Mesendoderm (in vitro differentiated cells): ENCODE measurements at places on chromosomes 1 and 21.

- no peak for DNase-seq
- no peaks in the 10 kb centered on the region for H3K36me3 ChIP-seq
- H3K4me1 ChIP-seq: no peaks in the 10 kb centered on the region
These were observed 317.7 kb upstream of the FAM78B start for GRCh38 chr1:166484471-166484870.

DNA sequence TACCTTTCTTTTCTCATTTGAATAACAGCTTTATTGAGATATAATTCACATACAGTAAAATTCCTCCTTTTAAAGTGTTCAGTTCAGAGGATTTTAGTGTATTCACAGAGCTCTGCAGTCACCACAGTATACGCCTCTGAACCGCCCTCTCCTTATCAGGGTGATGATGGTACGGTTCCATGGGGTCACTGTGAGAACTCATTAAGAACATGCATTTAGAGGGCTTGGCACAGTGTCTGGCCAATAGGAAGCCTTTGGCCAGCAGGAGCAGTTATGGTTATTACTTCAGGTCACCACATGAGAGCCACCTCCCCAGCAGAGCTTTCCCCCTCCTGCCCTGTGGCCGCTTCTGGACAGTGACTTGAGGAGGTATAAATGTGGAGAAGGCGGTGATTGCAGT is 27.3 kb downstream of the KCNQ4 start:
- no peaks in the 10 kb centered on the region for H3K27me3 ChIP-seq
- H3K4me3 ChIP-seq: no peak overlapping the region
- no peaks in the 10 kb centered on the region for H3K4me1 ChIP-seq
- H3K27ac ChIP-seq: no peak overlapping the region

DNA sequence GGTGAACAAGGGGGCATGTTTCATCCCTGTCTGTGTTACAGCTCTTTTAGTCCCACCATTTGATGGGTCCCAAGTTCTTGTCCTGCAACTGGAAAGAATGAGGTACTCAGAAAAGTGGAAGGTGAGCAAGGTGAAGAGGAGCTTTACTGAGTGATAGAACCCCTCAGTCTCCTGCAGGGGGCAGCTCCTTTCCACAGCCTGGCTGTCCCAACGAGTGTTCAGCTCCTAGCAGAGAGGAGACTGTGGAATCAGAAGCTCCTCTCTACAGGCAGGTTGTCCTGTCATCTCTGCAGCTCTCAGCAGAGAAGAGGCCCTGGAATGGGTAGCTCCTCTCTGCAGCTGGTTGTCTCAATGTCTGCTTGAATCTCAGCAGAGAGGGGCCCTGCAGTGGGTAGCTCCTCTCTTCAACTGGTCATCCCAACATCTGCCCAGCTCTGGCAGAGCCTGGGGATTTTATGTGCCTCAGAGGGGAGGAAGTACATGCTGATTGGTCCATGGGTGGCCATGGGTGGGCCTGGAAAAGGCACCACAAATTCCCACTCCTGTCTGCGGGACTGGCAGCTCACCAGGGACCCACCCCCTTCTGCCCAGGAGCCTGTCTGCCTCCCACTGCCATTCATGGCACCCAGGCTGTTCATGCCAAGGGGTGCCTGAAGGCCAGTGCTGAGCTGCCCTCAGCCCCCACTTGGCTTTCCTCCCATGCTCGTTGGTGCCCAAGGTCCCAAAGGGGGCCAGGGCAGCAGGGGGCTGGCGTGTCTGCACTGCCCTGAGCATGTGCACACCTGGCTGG is 25.7 kb downstream of the LDLRAD1 start:
- H3K4me3 ChIP-seq: no peak overlapping the region
- DNase-seq: peak; percentile 67
- H3K36me3 ChIP-seq: no peaks in the 10 kb centered on the region
- no peaks in the 10 kb centered on the region for H3K27me3 ChIP-seq
- H3K4me1 ChIP-seq: no peaks in the 10 kb centered on the region

DNA sequence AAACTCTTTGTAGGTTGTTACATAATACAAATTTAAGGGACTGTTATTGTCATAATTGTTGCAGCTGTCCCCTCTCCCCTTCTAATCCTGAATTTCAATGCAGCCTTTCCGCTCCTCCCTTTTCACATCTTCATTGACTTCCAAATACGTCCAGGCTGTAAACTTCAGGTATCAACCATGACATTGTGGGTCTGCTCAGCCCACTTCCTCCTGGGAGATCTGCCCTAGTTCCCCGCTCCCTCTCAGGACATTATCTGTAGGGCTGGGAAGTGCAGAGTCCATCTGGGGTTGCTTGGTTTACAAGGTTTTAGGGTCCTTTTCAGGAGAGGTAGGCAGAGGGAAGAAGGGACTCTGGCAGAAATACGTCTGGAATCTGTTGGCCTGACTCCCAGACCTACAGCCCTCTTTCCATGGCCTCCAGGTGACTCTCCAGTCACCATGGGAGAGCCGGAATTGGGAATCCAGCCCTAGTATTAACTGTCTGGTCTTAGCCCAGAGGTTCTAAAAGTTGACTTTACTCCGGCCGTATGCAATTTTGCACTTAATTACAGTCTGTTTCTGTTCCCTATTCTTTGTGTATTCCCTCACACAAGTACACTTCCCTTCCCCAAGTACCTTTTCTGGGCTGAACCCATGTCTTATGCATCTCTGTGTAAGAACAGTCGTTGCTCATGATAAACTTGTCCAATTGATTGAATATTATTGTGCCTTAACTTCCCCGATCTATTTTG is 4.7 kb upstream of the DENND2D start:
- H3K36me3 ChIP-seq: no peaks in the 10 kb centered on the region
- H3K4me3 ChIP-seq: no peak overlapping the region
- no peak for DNase-seq
- no peak overlapping the region for H3K27ac ChIP-seq
- no peaks in the 10 kb centered on the region for H3K27me3 ChIP-seq

- no peak for DNase-seq
- no peak overlapping the region for H3K4me3 ChIP-seq
- no peaks in the 10 kb centered on the region for H3K4me1 ChIP-seq
- H3K27ac ChIP-seq: no peak overlapping the region
- no peaks in the 10 kb centered on the region for H3K27me3 ChIP-seq
These were observed 50.6 kb downstream of the LHX4 start for GRCh38 chr1:180280617-180281016.

DNA sequence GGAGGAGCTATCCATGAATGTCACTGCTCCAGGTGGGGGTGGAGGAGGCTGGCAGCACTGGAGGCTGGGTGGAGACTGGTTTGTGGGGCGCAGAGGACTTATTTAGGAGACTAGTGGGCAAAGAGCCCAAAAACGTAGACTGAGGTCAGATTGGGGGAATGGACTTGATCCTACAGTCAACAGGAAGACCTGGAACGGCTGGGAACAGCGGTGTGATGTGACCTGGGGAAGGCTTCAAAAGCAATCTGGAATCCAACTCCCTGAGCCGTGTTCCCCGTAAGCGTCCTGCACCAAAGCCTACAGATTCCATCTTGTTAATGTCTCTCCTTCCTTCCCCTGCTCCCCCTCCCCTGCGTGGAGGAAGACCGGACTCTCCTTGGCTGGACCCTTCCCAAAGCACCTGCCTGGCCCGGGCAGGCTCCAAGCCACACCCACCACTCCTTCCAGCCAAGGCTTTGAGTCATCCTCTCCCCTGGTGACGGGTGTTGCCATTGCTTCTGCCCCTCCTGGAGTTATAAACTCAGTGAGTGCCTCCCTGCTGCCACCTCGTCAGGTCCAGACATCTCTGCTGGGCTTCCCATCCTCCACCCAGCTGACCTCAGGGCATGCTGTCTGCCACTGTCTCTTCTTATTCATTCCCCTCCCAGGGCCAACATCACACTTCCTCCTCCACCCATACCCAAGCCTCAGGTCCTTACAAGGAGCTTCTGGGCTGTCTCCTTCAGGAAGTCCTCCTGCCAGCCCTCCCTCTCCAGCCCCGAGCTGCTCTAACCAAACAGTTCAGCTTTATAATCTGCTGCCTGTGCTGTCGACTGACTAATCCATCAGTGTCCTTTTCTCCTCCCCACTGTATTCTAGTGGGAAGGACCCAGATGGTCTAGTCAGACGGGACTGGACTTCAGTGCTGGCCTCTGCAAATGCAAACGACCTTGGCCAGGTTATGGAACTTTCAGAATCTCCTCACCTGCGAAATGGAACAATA is 1.6 kb upstream of the CLSTN1 start:
- peak; percentile 97 for DNase-seq
- H3K36me3 ChIP-seq: no peaks in the 10 kb centered on the region
- no peaks in the 10 kb centered on the region for H3K27me3 ChIP-seq
- H3K4me3 ChIP-seq: no peak overlapping the region

DNA sequence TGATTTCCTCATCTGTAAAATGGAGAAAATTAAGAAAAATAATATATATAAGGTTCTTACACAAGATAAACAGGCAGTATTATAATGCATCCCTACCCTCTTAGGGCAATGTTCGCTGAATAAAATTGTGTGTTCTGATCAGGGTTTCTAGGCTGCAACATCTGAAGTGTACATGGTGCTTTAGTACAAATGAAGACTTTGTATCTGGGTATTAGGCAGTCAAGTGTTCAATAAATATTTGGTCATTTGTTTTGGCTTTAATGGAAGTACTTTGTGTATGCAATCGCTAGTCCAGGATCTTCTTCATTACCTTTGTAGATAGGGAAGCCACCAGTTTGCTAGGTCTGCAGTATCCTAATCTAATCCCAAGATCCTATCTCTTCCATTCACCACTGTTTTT is 28.1 kb downstream of the DNASE2B start:
- H3K4me3 ChIP-seq: no peak overlapping the region
- H3K4me1 ChIP-seq: no peaks in the 10 kb centered on the region
- H3K36me3 ChIP-seq: no peaks in the 10 kb centered on the region
- DNase-seq: no peak
- H3K27ac ChIP-seq: no peak overlapping the region
- peaks cover 2% of the 10 kb centered on the region for H3K27me3 ChIP-seq

GRCh38 chr1:226657895-226658545 is 81.1 kb downstream of the ITPKB start:
- no peak overlapping the region for H3K4me3 ChIP-seq
- H3K4me1 ChIP-seq: peaks cover 20% of the 10 kb centered on the region

- H3K27me3 ChIP-seq: no peaks in the 10 kb centered on the region
- no peaks in the 10 kb centered on the region for H3K36me3 ChIP-seq
- H3K27ac ChIP-seq: no peak overlapping the region
- H3K4me1 ChIP-seq: no peaks in the 10 kb centered on the region
- DNase-seq: peak; percentile 77
These were observed 173.3 kb upstream of the FOXD3 start for GRCh38 chr1:63148825-63149645.

DNA sequence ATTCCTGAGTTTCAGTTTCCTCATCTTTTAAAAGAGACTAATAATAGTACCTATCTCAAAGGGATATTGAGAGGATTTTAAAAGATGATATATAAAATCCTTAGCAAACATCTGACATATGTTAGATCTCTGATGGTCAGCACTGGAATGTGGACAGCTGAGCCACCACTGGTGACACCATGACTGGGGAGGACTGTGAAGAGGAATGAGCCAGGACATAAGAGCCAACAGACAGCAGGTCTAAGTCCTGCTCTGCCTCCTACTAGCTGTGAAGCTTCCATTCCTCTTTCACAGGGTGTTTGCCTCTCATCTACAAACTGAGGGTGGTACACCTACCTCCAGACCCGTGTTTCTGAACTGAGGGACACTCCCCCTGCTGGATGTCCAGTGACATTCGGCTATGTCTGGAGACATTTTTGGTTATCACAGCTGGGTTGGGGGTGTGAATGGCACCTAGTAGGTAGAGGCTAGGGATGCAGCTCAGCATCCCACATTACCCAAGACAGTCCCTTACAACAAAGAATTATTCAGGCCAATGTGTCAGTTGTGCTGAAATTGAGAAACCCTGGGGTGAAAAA is 109.1 kb upstream of the OLIG2 start:
- no peak overlapping the region for H3K4me3 ChIP-seq
- no peaks in the 10 kb centered on the region for H3K27me3 ChIP-seq
- H3K36me3 ChIP-seq: no peaks in the 10 kb centered on the region
- H3K4me1 ChIP-seq: peaks cover 2% of the 10 kb centered on the region
- no peak overlapping the region for H3K27ac ChIP-seq

GRCh38 chr1:161145832-161146231 is 7.9 kb upstream of the UFC1 start:
- H3K36me3 ChIP-seq: no peaks in the 10 kb centered on the region
- H3K4me1 ChIP-seq: no peaks in the 10 kb centered on the region
- no peak overlapping the region for H3K27ac ChIP-seq
- no peak for DNase-seq
- no peak overlapping the region for H3K4me3 ChIP-seq
- no peaks in the 10 kb centered on the region for H3K27me3 ChIP-seq

DNA sequence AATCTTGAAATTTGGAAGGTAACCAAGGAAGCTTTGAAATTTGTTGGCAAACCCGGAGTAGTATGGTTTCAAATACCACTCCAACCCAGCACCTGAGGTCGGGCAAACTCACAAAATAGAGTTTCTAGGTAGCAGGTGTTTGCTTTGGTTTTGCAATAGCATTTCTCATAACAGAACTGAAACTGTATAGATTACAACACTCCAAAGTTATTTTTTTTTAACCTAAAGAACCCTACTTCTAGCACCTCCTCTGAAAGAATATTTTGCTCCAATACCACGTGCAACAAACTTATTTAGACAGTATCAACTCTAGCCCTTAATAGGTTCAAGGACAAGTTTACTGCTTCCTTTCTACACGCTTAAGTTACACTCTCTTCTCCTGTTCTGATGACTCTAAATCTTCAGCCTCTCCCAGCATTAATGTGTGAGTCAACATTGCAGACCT is 178.5 kb upstream of the FMN2 start:
- no peaks in the 10 kb centered on the region for H3K36me3 ChIP-seq
- H3K27ac ChIP-seq: no peak overlapping the region
- DNase-seq: no peak
- H3K27me3 ChIP-seq: no peaks in the 10 kb centered on the region
- no peak overlapping the region for H3K4me3 ChIP-seq
- no peaks in the 10 kb centered on the region for H3K4me1 ChIP-seq

DNA sequence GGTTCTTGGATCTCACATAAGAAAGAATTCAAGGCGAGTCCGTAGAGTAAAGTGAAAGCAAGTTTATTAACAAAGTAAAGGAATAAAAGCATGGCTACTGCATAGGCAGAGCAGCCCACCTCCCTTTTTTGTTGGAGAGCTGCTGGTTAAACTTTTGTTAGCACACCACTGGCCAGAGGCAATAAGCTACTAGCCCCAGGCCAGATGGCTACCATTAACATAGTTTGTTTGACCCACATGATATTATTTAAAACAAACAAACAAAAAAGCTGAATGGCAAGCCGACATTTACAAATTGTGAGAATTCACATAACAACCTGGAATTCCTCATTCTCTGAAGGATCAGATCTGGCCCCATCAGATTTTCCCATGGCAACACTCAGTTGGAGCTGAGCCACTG is 19.1 kb upstream of the PAXBP1 start:
- no peak overlapping the region for H3K27ac ChIP-seq
- H3K36me3 ChIP-seq: no peaks in the 10 kb centered on the region
- H3K4me1 ChIP-seq: no peaks in the 10 kb centered on the region
- no peak overlapping the region for H3K4me3 ChIP-seq
- no peaks in the 10 kb centered on the region for H3K27me3 ChIP-seq

DNA sequence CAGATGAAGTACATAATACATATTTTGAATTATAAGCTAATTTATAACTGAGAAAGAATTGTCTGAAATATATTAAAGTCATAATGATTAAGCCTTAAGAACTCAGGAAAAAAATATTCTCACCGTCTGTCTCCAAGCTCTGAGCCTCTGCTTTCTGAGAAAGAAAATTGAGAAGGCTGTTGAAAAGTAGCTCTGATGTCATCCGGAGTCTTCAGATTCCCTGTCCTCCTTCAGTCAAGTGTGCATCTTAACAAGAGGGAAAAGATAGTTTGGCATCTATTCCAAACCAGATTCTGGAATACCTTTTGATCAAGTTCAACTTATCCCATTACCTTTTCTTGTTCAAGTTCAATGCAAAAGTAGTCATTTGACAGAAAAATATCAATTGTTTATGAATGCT is 50.6 kb downstream of the NRIP1 start:
- no peaks in the 10 kb centered on the region for H3K36me3 ChIP-seq
- no peaks in the 10 kb centered on the region for H3K27me3 ChIP-seq
- H3K4me1 ChIP-seq: no peaks in the 10 kb centered on the region
- no peak for DNase-seq
- H3K4me3 ChIP-seq: no peak overlapping the region
- no peak overlapping the region for H3K27ac ChIP-seq
